HCT116 (cell line): ENCODE measurements at places on chromosomes 4 and X.
A peak's percentile ranks its signal among the peaks of the same experiment; 100 is the strongest.

GRCh38 chrX:67523932-67524331, 19.9 kb upstream of the AR start:
- no peak for DNase-seq

DNA sequence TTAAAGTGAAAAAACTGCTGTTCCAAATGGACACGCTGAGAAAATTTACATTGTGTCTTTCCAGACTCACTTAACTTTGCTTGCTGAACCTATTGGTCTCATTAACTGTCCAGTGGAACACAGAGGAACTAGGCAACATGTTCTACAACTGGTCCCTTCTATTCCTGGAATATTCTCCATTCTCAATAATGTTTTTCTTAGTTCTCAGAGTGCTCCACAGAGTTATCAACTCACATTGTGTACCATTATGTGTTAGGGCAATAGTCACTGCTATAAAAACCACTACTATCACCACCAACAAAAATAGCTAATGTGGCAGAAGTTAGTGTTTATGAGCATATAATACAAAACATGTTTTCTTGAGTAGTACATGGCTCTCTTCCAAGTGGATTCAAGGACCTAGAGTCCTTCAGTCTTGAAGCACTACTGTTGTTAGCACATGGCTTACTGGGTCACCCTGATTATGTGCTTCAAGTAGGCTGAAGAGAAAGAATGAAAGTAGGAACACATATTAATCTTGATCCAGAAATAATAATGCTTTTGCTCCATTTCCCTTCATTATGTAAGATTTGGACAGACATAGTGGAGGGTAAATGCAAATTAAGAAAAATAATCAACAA, 865.3 kb upstream of the HS3ST1 start:
- DNase-seq = no peak

DNA sequence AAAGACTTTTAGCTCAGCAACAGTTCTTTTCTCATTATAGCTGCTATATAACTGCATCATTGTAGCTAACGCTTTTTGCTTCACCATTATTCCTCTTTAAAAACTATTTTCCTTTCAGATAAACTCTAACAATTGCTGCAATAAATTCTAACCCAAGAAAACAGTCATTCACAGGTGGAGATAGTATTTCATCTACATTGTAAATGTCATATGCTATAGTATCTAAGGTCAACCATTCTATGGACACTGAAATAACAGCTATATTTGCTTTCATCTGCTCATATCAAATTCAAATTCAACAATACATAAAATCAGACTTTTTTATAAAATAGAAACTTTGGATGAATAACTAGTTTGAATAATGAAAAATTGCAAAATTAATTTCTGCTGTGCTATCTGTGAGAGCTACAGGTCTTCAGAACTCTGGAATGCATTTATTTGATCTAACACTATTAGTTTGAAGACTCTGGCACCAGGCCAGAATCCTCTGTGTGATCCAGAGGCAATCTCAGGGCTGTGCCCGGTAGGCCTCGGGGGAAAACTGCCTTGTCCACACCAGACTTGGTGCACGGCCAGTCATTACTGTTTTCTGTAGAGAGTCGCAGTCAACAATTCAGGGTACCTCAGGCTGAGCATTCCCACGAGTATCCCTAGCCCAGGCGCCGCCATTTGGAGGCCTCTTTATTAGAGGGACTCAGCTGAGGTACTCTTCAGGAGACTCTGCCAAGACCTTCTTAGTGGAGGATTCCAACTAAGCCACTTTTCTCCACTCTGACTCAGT, 332.4 kb downstream of the SLC7A11 start:
- no peak for DNase-seq

- no peak for DNase-seq
Observed at GRCh38 chr4:59689149-59689548, 1511.0 kb upstream of the ADGRL3 start.

GRCh38 chrX:83101961-83102360, 406.1 kb upstream of the POU3F4 start:
- no peak for DNase-seq

- no peak for DNase-seq
Observed at GRCh38 chr4:78671903-78672815, 104.0 kb upstream of the BMP2K start.

GRCh38 chrX:9899640-9900111, 67.5 kb upstream of the CLDN34 start:
- DNase-seq = no peak

DNA sequence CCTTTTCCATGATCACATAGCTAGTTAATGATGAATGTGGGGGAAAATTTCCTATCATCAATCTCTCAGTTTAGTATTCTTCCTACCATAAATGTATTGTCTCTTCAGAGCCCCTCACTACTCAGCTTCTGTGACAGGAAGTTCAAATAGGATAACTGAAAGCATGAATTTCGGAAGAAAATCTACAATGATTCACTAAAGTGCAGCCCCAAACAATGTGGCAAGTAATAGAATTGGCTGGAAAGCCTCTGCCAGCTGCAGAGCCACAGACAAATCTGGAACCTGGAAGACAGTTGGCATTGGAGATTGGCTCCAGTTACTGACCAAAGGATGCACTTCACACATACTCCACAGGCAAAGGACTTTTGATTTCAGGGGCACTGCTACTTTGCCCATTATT, 35.2 kb downstream of the EGF start:
- no peak for DNase-seq

DNA sequence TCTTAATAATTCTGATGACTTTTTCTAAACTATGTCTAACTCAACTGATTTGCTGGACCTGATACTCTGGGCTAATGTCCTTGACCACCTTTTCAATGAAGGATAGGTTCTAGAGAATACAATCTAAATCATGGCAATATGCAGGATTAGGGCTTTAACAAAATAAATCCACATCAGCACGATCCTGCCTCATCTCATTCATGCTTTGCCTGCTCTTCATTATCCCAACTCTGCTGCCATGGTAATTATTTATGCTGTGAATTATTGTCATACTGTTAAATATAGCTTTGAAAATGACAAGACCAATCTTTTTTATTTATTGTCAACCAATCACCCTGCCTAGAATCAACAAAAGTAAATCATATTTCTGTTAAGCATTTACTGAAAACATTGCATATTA, 2176.7 kb upstream of the AGA start:
- no peak for DNase-seq

DNA sequence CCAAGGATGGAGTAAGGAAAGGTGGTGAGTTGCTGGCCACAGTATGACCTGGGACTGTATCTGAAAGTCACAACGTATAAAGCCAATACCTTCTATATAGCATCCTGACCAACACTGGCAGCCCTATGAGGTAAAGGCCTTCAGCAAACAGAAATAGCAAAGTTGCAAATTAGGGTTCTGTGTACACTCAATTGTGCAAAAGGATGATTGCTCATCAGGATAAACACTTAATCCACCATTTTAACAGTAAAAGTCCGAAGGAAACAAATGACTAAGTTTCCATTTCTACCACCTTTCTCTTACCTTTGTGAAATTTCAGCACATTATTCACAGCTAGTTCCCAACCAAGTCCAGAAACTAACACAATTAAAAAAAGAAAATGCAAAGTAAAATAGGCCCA, 1.4 kb upstream of the FNIP2 start:
- DNase-seq = no peak

DNA sequence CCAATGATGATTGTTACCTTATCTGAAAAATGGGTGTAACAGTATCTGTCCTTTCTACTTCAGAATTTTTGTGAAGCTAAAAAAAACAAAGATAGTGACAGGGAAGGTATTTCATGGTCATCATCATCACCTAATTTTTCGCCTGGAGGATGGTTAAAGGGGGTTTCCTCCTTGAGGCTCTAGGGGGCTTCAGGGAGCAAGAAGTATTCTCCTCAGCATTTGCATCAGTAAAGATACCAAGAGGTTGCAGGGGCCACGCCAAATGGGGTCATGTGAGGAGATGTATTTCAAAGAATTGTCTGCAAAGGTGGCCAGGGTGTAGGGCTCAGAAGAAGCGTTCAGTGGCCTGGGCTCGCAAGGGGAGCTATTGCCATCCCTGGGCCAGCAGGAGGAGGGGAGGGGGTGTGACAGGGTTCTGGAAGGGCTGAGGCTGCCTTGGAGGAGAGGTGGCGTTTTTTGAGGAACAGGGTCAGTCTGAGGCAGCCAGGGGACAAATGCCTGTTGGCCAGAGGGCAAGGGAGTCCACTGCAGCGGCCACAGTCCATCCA, 7.3 kb upstream of the NSG1 start:
- DNase-seq = no peak

- DNase-seq = no peak
Observed at GRCh38 chrX:24676403-24677024, 17.2 kb upstream of the POLA1 start.

DNA sequence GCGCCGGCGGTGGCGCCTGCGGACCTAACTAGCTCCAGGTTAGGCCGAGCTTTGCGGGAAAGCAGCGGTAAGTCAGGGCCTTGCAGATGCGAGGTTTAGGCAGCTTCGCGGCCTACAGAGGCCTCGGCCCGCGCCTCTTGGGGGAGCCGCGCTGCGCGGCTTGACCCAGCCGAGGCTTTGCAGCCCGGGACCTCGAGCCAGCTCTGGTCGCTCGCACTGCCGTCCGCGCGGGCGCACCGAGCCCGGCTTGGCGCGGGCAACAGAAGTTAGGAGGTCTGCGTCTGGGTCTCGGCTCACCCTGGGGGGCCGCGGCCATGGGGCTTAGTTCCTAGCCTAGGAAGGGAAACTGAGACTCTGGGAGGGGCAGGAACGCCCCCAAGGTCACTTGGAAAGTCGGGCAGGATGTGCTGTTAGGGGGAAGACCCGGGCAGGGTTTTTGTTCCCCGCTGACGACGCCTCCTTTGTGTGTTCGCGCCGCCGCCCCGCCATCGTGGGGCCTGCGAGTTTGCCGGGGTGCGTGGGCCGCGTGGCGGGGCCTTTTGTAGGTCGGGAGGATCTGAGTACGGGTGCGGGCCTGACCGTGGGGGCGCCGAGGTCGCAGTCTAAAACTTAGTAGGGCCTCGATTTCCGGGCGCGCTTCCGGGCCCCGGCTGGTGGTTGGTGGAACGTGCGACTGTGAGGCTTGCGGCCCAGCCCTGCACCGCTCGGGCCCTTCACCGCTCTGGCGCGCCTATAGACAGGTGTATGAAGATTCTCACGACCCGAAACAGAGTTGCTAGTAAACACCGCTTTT, 482 bp downstream of the RNF4 start:
- no peak for DNase-seq

- DNase-seq = no peak
Observed at GRCh38 chr4:125650557-125650956, 335.8 kb downstream of the FAT4 start.

DNA sequence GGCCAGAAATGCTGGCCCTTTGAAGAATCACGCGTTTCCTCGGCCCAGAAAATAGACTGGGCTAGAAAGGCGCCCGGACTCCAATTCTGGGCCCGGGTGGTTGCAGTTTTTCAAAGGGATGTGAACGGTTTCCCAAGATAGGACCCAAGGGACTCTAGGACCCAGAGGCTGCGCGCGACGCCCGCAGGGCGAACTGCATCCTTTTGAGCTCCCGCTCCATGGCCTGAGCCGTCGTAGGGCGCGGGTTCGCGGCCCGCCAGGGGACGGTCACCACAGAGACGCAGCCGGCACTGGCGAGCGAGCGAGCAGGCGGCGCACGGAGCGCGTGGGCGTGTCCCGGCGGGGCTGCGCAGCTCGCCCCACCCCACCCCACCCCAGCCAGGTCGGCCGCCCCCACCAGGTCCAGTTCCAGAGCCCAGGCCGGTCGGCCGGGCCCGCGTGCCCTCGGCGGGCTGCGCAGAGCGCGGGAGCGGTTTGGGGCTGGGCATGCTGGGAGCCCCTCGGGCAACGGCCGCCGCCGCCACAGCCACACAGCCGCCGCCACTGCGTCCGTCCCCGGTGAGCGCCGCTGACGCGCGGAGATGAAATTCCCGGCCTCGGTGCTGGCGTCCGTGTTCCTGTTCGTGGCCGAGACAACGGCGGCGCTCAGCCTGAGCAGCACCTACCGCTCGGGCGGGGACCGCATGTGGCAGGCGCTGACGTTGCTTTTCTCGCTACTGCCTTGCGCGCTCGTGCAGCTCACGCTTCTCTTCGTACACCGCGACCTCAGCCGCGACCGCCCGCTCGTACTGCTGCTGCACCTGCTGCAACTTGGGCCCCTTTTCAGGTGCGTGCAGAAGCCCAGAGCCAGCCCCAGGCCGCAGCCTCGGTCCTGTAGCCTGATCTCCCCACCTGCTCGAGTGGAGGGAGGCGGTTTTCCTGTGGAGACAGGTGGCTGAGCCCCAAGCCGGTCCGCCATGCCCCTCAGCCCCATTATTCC, at the start of gene XK:
Gene XK (plus strand): TSS at position 411 of the 979 bp plus-strand sequence. CDS start 171 bp downstream, at position 582.
- peak; percentile 71 for DNase-seq

DNA sequence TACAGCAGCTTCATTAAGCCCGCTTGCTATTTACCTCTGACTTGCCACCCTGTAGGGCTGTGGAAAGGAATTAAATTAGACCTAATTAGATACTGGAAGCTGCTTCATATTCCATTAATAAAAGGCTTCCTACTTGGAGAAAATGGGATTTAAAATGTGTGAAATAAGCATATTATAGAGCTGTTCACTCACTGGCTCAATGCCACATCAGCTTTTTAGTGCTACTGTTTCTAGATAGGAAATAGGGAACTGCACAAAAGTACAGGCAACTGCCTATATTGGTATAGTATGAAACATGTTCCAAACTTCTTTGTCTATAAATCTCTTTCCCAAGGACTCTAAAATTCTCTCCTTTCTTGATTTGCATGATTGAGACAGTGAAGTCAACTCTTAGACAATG, 407.9 kb upstream of the AADAT start:
- DNase-seq = no peak

DNA sequence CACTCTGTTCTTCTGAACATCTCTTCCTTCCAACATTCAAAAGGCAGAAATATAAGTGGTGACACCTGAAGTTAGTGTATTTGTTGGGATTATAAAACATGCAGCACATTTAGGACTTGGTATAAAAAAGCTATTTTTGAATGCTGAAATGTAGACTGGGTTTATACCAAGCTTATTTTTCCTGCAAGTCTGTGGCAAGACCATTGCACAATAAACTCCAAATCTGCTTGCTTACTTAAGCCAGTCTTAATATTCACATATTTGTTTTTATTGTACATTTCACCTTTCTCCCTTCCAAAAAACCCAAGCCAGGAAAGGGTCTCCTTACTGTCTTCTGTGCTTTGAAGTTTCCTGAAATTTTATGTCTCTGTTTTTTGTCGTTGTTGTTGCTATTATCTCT, 63.7 kb downstream of the FHIP1A start:
- no peak for DNase-seq

DNA sequence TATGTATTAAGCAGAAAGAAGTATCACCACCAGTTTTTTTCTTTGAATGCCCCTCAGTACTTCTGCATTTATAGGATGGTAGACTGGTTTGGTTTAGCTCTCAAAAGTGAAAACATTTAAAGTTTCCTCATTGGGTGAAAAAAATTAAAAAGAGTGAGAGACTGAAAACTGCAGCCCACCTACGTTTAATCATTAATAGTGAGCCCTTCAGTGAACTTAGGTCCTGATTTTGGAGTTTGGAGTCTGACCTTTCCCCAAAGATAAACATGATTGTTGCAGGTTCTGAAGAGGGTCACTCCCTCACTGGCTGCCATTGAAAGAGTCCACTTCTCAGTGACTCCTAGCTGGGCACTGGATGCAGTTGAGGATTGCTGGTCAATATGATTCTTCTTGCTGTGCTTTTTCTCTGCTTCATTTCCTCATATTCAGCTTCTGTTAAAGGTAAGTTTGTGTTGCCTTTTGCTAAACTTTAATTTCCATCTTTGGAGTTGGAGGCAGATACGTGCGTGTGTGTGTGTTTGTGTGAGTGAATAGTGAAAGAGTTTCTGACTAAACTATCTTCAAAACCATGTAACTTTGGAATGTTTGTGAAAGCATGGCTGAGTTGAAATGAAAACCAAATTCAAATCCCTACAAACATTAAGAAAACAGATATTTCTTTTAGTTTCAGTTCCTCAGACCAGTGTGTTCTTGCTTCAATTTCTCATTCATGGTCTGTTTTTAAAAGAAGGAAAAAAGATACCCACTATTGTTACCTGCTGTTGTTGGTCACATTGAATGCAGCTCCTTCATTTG, at the start of gene MTTP:
Gene MTTP (plus strand): TSS at position 295 of the 795 bp plus-strand sequence. CDS start 86 bp downstream, at position 381.
- DNase-seq = no peak
